ENCODE measurements at places on chromosomes 7 and 10. TPM values are rescaled to one million over a fixed set of nuclear protein-coding genes. Genes with fewer than 3 reads are reported as not detected.
A peak's percentile ranks its signal among the peaks of the same experiment; 100 is the strongest.

ARPC1A gene
- total RNA-seq = 120 TPM

CPA4 gene
- total RNA-seq = not detected

FZD1 gene
- total RNA-seq = 4.9 TPM

OTUD1 gene
- total RNA-seq = 1.8 TPM

DDC gene
- total RNA-seq = not detected

OR2AE1 gene
- total RNA-seq = not detected

- H3K36me3 ChIP-seq = no peaks in the 10 kb centered on the region
- no peaks in the 10 kb centered on the region for H3K4me1 ChIP-seq
- no peak overlapping the region for H3K27ac ChIP-seq
These were observed 52.6 kb downstream of the ZNF37A start for GRCh38 chr10:38146579-38147333.

- DNase-seq = peak; percentile 93
- H3K36me3 ChIP-seq = no peaks in the 10 kb centered on the region
- no peaks in the 10 kb centered on the region for H3K27me3 ChIP-seq
- peaks cover 14% of the 10 kb centered on the region for H3K4me1 ChIP-seq
- H3K27ac ChIP-seq = peak overlapping the region; percentile 64
These were observed 71.1 kb downstream of the SAMD9 start for GRCh38 chr7:93046641-93047040.

- DNase-seq = no peak
- H3K27ac ChIP-seq = no peak overlapping the region
- no peak overlapping the region for H3K4me3 ChIP-seq
- no peaks in the 10 kb centered on the region for H3K36me3 ChIP-seq
- H3K4me1 ChIP-seq = no peaks in the 10 kb centered on the region
- H3K27me3 ChIP-seq = peaks cover 40% of the 10 kb centered on the region
These were observed 30.9 kb downstream of the KCNMA1 start for GRCh38 chr10:77606751-77607150.

GRCh38 chr10:48938281-48938680 lies 1.4 kb downstream of the LRRC18 start:
- peaks cover 30% of the 10 kb centered on the region for H3K27me3 ChIP-seq
- no peak overlapping the region for H3K27ac ChIP-seq
- H3K4me1 ChIP-seq = no peaks in the 10 kb centered on the region
- H3K36me3 ChIP-seq = no peaks in the 10 kb centered on the region

DNA sequence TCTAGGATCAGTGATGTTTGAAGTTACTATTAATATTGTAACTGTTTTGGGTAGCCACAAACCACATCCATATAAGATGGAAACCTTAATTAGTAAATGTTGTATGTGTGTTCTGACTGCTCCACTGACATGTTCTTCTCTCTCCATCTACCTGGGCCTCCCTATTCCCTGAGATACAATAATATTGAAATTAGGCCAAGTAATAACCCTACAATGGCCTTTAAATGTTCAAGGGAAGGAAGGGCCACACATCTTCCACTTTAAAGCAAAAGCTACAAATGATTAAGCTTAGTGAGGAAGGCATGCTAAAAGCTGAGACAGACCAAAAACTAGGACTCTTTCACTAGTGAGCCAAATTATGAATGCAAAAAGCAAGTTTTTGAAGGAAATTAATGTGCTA lies 176.4 kb upstream of the ANK3 start:
- no peaks in the 10 kb centered on the region for H3K27me3 ChIP-seq
- no peaks in the 10 kb centered on the region for H3K4me1 ChIP-seq
- no peaks in the 10 kb centered on the region for H3K36me3 ChIP-seq
- no peak overlapping the region for H3K27ac ChIP-seq
- DNase-seq = no peak

GRCh38 chr10:23324351-23324750 lies 20.2 kb downstream of the C10orf67 start:
- H3K36me3 ChIP-seq = no peaks in the 10 kb centered on the region
- DNase-seq = no peak
- no peak overlapping the region for H3K27ac ChIP-seq
- no peaks in the 10 kb centered on the region for H3K27me3 ChIP-seq
- H3K4me3 ChIP-seq = no peak overlapping the region

- H3K4me3 ChIP-seq = no peak overlapping the region
- H3K27me3 ChIP-seq = no peaks in the 10 kb centered on the region
- H3K27ac ChIP-seq = peak overlapping the region; percentile 63
- peak; percentile 89 for DNase-seq
- H3K36me3 ChIP-seq = peaks cover 17% of the 10 kb centered on the region
- 0 out of 2 replicates have a peak, but pooled peaks cover 9% of the 10 kb centered on the region for H3K4me1 ChIP-seq
These were observed 141.7 kb downstream of the SORCS1 start for GRCh38 chr10:107022600-107023354.

DNA sequence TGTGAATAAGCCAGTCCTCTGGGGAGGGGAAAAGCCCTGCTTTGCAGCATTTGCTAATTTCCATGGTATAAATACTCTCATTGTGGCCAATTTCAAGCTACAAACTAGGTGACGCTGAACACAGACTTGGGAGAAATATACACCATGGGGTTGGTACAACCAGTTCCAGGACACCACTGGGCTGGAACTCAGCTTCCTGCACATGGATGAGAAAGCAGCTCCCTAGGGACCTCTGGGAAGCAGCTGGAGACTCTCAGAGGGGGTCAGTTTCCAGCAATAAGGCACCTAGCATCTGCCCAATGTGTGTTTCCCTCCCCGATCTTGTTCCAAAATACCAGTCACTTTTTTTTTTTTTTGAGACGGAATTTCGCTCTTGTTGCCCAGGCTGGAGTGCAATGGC lies 56.8 kb upstream of the WDR11 start:
- DNase-seq = no peak
- no peaks in the 10 kb centered on the region for H3K4me1 ChIP-seq

DNA sequence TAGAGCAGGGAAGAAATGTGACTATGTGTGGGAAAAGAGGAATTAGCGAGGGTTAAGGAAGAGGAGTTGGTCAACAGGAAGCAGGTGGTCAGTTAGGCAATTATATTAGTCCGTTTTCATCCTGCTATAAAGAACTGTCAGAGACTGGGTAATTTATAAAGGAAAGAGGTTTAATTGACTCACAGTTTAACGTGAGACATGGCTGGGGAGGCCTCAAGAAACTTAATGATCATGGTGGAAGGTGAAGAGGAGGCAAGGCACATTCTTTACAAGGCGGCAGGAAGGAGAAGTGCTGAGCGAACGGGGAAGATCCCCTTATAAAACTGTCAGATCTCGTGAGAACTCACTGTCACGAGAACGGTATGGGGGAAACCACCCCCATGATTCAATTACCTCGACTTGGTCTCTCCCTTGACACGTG lies 35.0 kb downstream of the RAMP3 start:
- H3K4me3 ChIP-seq = no peak overlapping the region
- DNase-seq = no peak
- 0 out of 2 replicates have a peak, but pooled peaks cover 3% of the 10 kb centered on the region for H3K4me1 ChIP-seq
- no peaks in the 10 kb centered on the region for H3K36me3 ChIP-seq

- no peak overlapping the region for H3K27ac ChIP-seq
- no peaks in the 10 kb centered on the region for H3K4me1 ChIP-seq
- H3K27me3 ChIP-seq = no peaks in the 10 kb centered on the region
- H3K4me3 ChIP-seq = no peak overlapping the region
These were observed 131.8 kb downstream of the BMPER start for GRCh38 chr7:34036972-34037792.

- no peak overlapping the region for H3K27ac ChIP-seq
- H3K27me3 ChIP-seq = peaks cover 23% of the 10 kb centered on the region
- no peaks in the 10 kb centered on the region for H3K36me3 ChIP-seq
- DNase-seq = no peak
These were observed 31.5 kb upstream of the SMNDC1 start for GRCh38 chr10:110336111-110336721.

- H3K4me1 ChIP-seq = no peaks in the 10 kb centered on the region
- no peaks in the 10 kb centered on the region for H3K36me3 ChIP-seq
- no peak for DNase-seq
- H3K27ac ChIP-seq = no peak overlapping the region
- no peak overlapping the region for H3K4me3 ChIP-seq
These were observed 124.9 kb upstream of the NPVF start for GRCh38 chr7:25353196-25353595.

DNA sequence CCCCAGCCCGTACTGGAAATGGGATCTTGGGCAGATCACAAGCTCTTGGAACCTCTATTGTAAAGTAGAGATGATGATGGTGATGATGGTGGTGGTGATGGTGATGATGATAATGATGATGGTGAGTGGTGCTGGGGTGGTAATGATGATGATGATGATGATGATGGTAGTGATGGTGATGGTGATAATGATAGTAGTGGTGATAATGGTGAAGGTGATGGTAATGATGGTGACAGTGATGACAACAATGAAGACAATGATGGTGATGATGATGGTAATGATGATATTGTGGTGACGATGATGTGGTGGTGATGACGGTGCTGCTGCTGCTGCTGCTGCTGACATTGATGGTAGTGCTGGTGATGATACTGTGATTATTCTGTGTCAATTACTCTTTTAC lies 91.0 kb upstream of the AFAP1L2 start:
- no peak overlapping the region for H3K4me3 ChIP-seq
- no peaks in the 10 kb centered on the region for H3K36me3 ChIP-seq
- no peak overlapping the region for H3K27ac ChIP-seq
- no peak for DNase-seq

DNA sequence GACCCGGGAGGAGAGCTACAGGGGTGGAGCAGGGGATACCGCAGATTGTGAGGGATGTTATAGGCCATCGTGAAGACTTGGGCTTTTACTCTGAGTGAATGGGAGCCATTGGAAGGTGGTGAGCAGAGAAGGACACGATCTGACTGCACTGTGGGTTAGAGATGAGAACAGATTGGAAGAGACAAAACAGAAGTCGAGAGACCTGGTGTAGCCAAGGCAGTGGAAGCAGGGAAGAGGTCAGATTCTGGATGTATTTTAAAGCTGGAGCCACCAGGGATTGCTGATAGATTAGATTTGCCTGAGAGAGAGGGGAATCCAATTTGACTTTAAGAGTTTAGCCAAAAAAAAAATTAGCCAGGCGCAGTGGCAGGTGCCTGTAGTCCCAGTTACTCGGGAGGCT lies 21.6 kb upstream of the EEPD1 start:
- no peaks in the 10 kb centered on the region for H3K4me1 ChIP-seq
- DNase-seq = no peak
- H3K27me3 ChIP-seq = peaks cover 24% of the 10 kb centered on the region

GRCh38 chr10:126199221-126199998 lies 188.9 kb downstream of the ADAM12 start:
- no peaks in the 10 kb centered on the region for H3K4me1 ChIP-seq
- peak overlapping the region; percentile 87 for H3K27ac ChIP-seq
- peak; percentile 48 for DNase-seq
- H3K27me3 ChIP-seq = no peaks in the 10 kb centered on the region
- H3K4me3 ChIP-seq = 0 out of 2 replicates have a peak overlapping the region, but pooled peaks have one; percentile 10

DNA sequence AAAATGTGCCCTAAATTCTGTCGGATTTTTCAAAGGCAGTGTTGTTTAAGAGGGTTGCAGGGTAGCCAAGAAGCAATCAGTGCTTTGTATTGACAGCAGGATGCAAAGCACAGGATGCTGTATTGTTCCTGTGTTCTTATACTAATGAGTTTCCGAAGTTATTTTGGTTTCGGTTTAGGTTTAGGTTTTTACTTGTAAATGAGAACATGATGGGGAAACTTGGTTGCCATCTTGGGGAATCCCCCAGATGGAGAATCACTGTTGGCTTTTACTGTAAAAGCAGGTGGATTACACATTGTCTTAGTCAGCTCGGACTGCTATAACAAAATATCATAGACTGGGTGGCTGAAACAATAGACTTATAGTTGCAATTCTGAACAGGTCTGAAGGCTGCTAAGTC lies 72.1 kb downstream of the INHBA start:
- no peaks in the 10 kb centered on the region for H3K36me3 ChIP-seq
- H3K4me1 ChIP-seq = no peaks in the 10 kb centered on the region
- H3K27me3 ChIP-seq = no peaks in the 10 kb centered on the region
- no peak overlapping the region for H3K27ac ChIP-seq

- H3K36me3 ChIP-seq = no peaks in the 10 kb centered on the region
- no peak for DNase-seq
- no peak overlapping the region for H3K27ac ChIP-seq
- H3K4me1 ChIP-seq = no peaks in the 10 kb centered on the region
- H3K27me3 ChIP-seq = no peaks in the 10 kb centered on the region
These were observed 417.2 kb downstream of the PLXDC2 start for GRCh38 chr10:20233423-20233822.

DNA sequence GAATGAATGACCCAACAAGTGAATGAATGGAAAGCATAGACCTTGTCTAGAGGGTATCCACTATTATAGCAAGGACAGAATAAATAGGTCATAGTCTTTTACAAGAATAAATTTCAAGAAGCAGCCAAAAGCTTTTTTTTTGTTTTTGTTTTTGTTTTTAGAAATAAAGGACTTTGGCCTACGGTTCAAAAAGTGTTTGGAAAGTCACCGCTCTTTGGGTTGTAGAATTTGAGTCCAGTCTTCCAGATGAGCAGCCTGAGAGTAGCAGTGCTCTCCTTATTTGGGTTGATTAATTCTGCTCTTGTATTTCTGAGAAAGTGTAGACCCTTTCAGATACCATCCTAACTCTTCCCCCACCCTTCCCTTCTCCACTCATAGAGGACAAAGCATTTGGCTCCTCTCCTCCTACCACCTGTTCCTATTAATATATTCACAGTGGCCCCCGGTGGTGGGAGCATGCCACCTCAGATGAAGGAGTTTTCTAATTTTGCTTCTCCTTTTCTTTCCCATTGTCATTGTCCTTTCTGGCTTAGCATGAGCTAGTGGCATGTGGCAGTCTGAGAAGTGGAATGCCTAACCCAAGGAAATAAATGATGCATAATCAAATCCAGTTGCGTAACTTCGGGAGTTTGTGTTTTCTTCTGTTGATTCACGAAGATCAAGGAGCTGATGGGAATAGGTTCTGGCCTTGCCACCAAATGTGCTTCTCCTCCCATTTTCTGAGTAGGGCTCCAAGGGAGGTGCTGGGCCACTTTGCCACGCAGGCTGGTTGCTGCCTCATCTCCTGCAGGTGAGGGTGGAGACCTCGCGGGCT lies 114.7 kb downstream of the CHN2 start:
- H3K27me3 ChIP-seq = 0 out of 3 replicates have a peak, but pooled peaks cover 2% of the 10 kb centered on the region
- H3K4me3 ChIP-seq = no peak overlapping the region
- no peak overlapping the region for H3K27ac ChIP-seq
- DNase-seq = no peak
- no peaks in the 10 kb centered on the region for H3K36me3 ChIP-seq
- no peaks in the 10 kb centered on the region for H3K4me1 ChIP-seq

GRCh38 chr10:24849501-24850299 lies 102.7 kb downstream of the PRTFDC1 start:
- H3K4me1 ChIP-seq = peaks cover 20% of the 10 kb centered on the region
- no peaks in the 10 kb centered on the region for H3K36me3 ChIP-seq
- no peak for DNase-seq
- no peaks in the 10 kb centered on the region for H3K27me3 ChIP-seq
- no peak overlapping the region for H3K4me3 ChIP-seq

DNA sequence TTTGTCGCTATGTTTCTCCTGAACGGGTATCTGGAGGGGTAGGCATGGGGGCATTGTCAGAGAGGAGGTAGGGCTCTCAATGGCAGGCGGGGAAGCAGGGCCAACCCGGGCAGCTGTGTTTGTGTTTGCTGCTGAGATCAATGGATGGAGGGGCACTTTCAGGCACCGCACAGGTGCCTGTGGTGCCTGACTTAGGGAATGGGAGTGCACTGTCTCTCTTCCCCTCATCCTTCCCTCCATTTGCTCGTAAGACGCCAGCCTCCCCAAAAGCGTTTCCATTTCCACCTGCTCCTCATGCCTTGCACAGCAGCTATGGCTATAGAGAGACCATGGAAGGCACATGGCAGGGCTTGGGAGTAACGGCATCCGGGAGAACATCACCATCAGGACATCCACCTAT lies 615.9 kb upstream of the FOXK1 start:
- H3K4me3 ChIP-seq = no peak overlapping the region
- H3K27ac ChIP-seq = no peak overlapping the region
- DNase-seq = no peak
- H3K27me3 ChIP-seq = peaks cover 23% of the 10 kb centered on the region

GRCh38 chr10:120208488-120208887 lies 248.5 kb upstream of the PLPP4 start:
- H3K36me3 ChIP-seq = no peaks in the 10 kb centered on the region
- H3K27ac ChIP-seq = no peak overlapping the region
- DNase-seq = no peak
- H3K27me3 ChIP-seq = no peaks in the 10 kb centered on the region

GRCh38 chr10:52772623-52773022 lies at the start of gene MBL2:
MBL2 (minus strand) TSS chr10:52772784; CDS start chr10:52771635, 1,149 bp downstream.
- H3K4me1 ChIP-seq = no peaks in the 10 kb centered on the region
